ENCODE measurements at places on chromosomes 11 and 22. TPM values are rescaled to one million over a fixed set of nuclear protein-coding genes. Genes with fewer than 3 reads are reported as not detected.

LIF gene
- total RNA-seq, result 2.5 TPM

OR4A16 gene
- total RNA-seq, result not detected

DRICH1 gene
- not detected for total RNA-seq

CTSW gene
- not detected for total RNA-seq

MMP13 gene
- 2.3 TPM for total RNA-seq

MAML2 gene
- total RNA-seq, result 8.5 TPM

DCDC1 gene
- not detected for total RNA-seq

CNTF gene
- 0.23 TPM for total RNA-seq

ART1 gene
- total RNA-seq, result not detected

MLC1 gene
- 0.37 TPM for total RNA-seq

P4HA3 gene
- total RNA-seq, result 0.71 TPM

OR56A4 gene
- not detected for total RNA-seq

HPX gene
- 0.28 TPM for total RNA-seq

TUBA8 gene
- total RNA-seq, result not detected

AIFM3 gene
- 0.56 TPM for total RNA-seq

PYGM gene
- 0.14 TPM for total RNA-seq

RBX1 gene
- total RNA-seq, result 71.2 TPM

SSH3 gene
- total RNA-seq, result 79.6 TPM

HSPA8 gene
- total RNA-seq, result 1,264 TPM

LARGE2 gene
- total RNA-seq, result 25.0 TPM

PAX6 gene
- not detected for total RNA-seq

SLC5A1 gene
- total RNA-seq, result 0.21 TPM

MYO7A gene
- total RNA-seq, result not detected

OR8J1 gene
- total RNA-seq, result not detected
